GM12865 (cell line): ENCODE measurements at places on chromosomes 3 and 15.

- no peak for DNase-seq
These were observed 25.3 kb downstream of the CAPN3 start for GRCh38 chr15:42384597-42384996.

GRCh38 chr15:78637776-78638435 is 3.1 kb downstream of the CHRNB4 start:
- no peak for DNase-seq

GRCh38 chr3:10173926-10174435 is 9.3 kb downstream of the IRAK2 start:
- peak; percentile 36 for DNase-seq

DNA sequence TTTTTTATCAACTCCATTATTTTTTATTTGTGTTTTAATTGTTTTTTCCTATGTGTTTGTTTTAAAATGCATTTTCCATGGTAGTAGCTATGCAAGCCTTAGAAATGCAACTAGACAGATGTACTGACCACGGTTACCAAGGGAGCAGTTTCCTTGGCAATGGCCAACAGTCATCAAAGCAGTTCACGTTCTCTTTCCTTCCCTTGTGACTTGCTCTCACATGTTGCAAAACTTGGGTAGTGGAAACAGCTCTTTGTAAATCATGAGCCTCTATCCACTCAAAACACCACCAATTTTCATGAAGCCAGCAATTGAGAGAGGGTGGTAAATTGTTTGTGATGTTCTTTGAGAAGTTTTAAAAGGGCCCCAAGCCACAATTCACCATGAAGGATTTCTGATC is 499.4 kb upstream of the MDFIC2 start:
- DNase-seq = no peak

DNA sequence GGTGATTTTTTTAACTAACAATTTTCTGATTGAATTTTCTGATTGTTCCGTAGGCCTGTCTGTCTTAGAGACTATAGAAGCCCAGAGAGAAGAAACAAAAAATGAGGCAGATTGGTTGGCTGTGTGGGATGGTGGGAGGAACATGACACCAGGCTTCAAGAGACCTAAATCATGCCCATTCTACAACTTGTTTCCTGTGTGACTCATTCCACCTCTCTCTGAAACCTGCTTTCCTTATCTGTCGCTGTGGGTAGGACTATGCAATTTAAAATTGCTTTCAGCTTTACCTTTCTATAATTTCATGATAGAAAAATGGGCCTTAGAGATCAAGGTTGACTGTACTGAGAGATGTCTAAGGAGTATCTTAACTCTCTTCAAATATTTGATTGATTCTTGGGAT is 44.5 kb downstream of the OXNAD1 start:
- DNase-seq = peak; percentile 81

DNA sequence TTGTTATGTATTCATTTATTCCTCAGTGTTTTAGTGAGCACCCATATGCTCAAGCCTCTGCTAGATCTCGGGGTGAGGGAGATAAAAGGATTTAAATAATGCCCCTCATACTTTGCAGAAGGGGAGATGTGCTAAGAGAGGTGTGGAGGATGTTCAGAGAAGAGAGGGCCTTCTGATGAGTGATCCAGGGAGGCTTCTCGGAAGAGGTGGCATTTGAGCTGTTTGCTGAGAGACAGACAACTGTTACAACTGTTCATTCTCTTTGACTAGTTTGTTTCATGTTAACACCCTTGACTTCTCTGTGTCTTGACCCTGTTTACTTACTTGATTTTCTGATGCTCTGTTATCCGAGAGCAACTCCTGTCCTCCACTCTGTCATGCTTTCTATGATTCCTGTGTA is 34.5 kb downstream of the MFSD1 start:
- no peak for DNase-seq

DNA sequence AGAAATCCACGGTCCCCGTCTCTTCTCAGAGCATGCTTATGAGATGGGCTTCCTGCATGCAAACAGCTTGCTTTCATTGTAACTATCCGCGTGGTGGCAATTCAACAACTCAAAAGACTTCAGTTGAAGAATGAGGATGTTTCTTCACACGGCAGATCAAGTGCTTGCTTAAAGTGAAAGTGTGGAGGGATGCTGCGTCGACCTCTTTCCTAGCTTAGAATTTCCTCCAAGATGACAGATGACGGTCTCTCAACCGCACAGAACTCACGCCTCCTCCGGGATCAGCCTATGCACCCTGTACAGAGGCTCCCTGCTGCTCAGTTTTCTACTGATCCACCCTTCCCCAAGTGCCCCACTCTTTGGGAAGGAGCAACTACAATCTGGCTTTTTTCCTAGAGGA is 47.8 kb downstream of the PCSK6 start:
- DNase-seq = no peak

GRCh38 chr3:47617086-47618010 is 38.7 kb upstream of the CSPG5 start:
- no peak for DNase-seq

DNA sequence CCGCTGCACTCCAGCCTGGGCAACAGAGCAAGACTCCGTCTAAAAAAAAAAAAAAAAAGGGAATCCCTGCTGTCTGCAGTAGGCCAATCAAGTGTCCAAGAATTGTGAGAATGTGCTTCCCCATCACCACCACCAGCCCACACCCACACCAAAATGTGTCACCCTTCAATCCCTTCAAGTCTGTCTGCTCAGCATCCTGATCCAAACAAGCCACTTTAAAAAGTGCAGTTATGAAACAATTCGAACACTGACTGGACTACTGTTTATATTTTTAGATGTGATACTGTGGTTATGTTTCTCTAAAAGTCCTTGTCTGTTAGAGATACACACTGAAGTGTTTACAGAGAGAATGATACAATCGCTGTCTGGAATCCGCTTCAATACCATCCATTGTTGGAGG is 78.1 kb upstream of the CGNL1 start:
- DNase-seq = no peak

- no peak for DNase-seq
These were observed 53.8 kb downstream of the IMPG2 start for GRCh38 chr3:101266566-101266965.

- no peak for DNase-seq
These were observed 62.7 kb downstream of the ASTE1 start for GRCh38 chr3:130963878-130964277.

DNA sequence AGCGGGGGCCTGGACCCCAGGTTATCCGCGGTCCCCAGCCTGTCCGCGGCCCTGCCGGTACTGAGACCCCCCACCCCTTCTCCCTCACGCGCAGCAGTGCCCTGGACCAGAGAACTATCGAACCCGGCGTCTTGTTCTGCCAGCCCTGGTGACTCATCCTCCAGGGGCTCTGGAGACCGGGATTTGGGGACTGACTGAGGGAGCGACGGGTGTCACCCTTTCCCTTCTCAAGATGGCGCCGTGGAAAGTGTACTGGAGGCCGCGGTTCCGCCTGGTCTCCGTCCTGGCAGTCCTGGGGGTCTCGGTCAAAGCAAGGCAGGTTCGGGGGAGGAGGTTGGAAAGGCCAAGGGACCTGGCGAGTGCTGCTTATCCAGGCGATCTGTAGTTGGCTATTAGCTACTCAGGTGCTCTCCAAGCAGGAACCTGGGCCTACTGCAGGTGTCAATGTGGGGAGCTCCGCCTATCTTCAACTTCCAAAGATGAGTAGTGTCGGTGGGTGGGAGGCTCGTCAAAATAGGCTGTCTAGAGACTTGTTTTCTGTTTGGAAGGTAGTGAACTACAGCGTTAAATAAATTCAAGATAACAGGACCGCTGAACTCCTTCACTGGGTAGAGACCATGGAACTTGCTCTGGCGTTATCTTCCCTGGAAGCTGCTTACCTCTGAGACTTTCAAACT is 790 bp downstream of the RAB5A start:
- DNase-seq = peak; percentile 52

DNA sequence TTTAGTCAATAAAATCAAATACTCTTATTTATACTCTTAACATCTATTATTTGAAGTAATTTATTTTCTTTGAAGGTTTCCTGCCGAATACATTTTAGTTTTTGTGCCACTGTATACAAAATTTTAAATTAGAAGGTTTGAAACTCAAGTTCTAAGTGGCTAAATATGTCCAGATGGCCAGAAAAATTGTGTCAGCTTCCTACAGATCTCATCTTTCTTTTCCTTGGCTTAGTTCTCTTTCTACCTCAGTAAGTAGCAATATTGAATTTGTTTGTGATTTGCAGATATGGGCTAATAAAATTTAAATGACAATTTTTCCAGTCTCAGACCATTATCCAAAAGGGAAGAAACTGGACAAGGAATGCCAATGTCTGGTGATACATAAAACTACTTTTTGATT is 452.1 kb downstream of the ROBO2 start:
- no peak for DNase-seq

GRCh38 chr3:62870321-62870720 is 4.9 kb downstream of the CADPS start:
- no peak for DNase-seq

GRCh38 chr3:23923786-23924185 is 6.9 kb downstream of the RPL15 start:
- DNase-seq = no peak

- DNase-seq = no peak
These were observed 5.3 kb downstream of the EIF5A2 start for GRCh38 chr3:170903123-170903522.

GRCh38 chr3:128479558-128480086 is 12.9 kb upstream of the DNAJB8 start:
- DNase-seq = no peak

GRCh38 chr15:100713163-100713867 is 110.9 kb downstream of the ASB7 start:
- no peak for DNase-seq

DNA sequence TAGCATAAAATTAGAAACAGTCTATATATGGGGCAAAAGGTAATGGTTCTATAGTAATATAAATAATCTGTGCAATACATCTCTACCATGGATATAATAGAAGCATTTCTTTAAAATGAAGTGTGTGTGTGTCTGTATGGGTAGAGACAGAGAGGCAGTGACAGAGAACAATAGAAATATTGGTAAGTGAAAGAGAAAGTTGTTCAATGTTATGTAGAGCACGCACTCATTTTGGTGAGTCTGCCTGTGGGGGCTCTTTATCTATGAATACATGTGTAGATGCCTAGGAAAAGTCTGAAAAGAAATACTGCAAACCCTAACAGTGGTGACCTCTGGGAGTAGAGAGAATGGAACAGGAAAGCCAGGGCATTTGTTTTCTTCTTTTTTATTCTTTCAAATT is 182.6 kb downstream of the STAC start:
- DNase-seq = no peak

DNA sequence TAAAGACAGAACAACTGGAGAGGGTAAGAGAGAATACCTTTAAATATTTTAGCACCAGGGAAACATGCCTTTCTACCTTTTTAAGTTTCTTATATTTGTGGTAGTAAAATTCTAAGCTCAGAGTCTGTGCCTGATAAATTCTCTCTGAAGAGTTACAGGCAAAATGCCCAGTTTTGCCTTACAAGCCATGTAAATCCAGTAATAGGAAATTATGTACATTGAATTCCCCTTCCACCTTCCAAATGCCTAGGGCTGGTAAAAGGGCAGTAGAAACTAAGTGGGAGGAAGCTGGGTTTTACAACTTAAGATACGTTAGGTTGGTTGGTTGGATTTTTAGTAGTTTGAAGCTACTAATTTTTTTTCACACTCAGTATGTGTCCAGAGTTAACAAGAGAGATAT is 43.1 kb upstream of the TP63 start:
- no peak for DNase-seq

GRCh38 chr3:11698326-11699082 is 54.8 kb upstream of the VGLL4 start:
- no peak for DNase-seq

GRCh38 chr3:72047221-72047871 is 262.4 kb upstream of the PROK2 start:
- no peak for DNase-seq
